Hematopoietic multipotent progenitor cell treated with erythropoietin and hydrocortisone succinate and interleukin-3 and kit ligand, for 15 days (in vitro differentiated cells): ENCODE measurements at places on chromosomes 1 and 21.

DNA sequence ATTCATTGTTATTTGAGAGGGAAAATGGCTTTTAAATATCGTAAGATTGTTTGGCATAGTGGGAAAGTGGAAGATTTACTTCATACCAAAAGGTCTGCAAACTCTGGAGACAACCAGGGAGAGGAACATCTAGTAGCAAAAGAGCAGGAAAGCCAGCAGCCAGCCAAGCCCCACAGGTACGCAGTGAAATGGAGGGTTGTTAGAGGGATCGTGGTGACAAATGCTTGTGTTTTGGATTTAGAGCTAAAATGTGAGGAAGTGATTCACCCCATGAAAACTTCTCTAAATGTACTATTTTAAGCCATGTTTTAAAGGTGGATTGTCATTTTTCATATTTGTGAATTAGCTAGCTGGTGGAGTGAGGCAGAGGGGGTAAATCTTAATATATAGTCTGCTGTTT, 69.3 kb downstream of the RPS6KC1 start:
- no peak for DNase-seq

DNA sequence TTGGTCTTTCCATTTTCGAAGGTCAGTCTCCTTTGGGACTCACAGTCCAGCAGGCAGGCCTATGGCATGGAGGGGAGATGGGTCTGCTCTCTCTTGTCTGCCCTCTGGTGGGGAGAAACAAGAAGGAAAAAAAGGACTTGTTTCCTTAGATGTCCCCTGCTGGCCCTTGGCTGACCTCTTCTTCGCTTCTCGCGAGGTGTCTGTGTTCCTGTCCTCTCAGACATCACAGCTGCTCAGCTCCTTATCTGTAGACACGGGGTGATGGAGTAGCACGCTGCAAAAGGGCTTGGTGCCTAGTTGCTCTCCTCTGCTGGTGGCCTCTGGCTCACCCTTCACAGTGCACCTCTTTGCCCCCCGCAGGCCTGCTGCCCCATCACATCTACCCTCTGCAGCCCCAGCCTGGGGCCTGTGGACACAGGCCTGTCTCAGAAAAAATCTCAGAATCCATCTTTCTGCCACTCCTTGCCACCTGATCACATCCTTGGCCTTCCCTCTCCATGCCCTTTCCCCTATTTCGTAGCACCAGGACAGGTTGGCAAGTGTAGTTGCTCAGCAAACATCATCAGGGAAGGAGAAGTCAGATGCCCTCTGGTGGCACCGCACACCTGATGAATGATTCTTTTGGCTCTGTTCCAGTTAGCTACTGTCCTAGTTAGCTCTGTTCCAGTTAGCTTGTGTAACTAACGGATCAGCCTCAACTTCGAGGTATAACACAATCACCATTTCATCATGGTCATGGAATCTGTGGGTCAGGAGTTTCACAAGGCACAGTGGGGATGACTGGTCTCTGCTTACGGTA, 18.7 kb upstream of the AK2 start:
- DNase-seq, result peak; percentile 51

GRCh38 chr1:101216623-101217022, 20.2 kb upstream of the S1PR1 start:
- DNase-seq, result no peak

- no peak for DNase-seq
Measured at GRCh38 chr1:54812801-54813484, 11.8 kb upstream of the TTC22 start.

DNA sequence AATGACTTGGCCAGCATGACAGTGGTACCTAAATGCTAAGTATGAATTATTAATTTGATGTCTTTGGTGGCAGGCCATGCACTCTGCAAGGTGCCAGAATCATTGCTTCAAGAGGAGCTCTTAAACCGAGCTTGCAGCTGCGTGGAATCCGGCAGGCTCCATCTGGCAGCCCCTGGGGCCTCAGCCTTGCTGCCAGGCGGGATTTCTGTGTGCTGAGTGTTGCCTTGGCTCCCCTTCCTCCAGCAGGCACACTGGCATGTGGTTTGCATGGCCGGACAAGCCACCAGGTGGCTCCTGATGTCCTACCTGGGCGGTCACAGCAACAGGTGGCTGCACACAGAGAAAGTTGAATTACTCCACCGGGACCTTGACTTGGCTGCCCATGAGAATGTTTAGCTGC, 155.4 kb downstream of the URB2 start:
- no peak for DNase-seq

DNA sequence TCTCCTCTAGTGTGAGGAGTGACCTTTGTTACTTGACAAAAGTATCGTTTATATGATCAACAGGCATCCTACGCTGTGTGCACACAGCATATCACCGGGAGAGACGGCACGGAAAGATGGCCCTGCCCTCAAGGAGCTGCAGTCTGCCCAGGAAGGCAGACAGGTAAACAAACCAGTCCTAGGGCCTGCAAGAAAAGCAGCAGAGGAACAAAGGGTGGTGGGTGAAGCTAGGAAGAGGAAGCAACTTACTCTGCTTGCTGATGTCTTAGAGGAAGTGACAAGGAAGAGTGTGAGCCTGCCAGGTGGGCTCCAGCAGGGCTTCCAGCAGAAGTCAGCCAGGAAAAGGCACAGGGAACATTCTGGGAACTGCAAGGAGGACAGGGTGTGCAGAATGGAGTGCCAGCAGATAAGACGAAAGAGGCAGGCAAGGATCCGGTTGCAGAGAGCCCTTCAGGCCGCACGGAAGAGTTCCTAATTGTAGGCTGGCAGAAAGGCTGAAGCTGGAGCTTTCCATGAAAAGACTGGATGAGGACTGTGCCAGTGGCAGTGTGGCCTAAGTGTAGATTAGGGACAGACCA, 106.7 kb downstream of the SLC45A1 start:
- no peak for DNase-seq

DNA sequence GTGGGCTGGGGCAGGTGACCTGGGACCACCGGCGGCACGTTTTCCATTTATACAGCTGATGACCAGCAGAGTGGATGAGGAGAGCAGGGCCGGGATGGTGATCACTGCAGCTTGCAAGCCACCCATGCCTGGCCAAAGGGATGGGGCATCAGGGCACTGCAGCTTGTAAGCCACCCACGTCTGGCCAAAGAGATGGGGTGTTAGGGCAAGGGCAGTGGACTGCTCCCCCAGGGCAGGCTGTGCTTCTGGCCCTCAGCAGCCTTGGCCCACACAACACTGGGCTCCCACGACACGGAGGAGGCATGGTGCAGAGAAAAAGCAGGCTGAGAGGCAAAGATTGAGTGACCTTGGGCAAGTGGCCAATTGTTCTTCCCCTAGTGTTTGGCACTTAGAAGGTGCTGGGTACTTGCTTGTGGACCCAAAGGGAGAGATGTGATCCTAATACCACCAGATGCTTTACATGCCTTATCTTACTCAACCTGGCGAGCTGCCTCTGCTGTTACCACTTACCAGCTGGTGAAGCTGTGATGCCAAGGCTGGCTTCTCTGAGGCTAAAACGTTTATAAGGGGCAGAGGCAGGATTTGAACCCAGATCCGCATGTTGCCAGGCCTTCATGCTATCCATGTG, 48.3 kb downstream of the TRIM62 start:
- no peak for DNase-seq

DNA sequence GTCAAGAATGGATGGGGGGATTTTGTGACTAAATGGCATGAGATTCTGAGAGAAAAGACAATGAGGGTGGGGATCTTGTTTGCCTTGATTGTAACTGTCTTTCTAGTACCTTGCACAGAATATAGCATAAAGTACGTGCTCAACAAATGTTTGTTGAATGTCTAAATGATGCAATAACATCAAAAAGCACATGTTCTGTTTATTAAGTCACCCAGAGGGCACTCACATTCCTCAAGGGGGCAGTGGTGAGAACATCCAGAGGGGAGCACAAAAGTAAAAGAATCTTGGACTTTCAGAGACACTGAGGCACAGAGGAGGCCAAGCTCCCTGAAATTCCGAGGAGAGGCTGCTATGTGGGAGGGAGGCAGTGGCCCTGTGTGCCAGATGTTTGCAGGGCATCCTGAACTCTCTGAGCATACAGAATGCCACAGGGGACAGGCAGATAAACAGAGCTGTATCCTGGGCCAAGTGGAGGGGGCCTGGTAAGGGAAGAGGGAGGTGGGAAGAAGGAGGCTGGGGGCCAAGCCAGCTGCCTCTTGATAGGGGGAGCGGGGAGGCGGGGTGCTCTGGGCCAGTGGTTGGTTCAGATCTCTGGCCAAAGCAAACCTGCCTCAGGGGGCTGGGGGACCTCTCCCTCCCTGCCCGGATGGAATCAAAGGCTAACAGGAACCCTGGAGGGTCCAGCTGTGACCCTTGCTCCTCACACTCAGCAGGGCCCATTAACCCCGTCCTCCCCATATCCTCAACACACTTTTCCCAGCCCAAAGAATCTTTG, 6.5 kb upstream of the ATP1A2 start:
- peak; percentile 33 for DNase-seq

GRCh38 chr1:53552981-53553733, 94.0 kb downstream of the DMRTB1 start:
- no peak for DNase-seq

DNA sequence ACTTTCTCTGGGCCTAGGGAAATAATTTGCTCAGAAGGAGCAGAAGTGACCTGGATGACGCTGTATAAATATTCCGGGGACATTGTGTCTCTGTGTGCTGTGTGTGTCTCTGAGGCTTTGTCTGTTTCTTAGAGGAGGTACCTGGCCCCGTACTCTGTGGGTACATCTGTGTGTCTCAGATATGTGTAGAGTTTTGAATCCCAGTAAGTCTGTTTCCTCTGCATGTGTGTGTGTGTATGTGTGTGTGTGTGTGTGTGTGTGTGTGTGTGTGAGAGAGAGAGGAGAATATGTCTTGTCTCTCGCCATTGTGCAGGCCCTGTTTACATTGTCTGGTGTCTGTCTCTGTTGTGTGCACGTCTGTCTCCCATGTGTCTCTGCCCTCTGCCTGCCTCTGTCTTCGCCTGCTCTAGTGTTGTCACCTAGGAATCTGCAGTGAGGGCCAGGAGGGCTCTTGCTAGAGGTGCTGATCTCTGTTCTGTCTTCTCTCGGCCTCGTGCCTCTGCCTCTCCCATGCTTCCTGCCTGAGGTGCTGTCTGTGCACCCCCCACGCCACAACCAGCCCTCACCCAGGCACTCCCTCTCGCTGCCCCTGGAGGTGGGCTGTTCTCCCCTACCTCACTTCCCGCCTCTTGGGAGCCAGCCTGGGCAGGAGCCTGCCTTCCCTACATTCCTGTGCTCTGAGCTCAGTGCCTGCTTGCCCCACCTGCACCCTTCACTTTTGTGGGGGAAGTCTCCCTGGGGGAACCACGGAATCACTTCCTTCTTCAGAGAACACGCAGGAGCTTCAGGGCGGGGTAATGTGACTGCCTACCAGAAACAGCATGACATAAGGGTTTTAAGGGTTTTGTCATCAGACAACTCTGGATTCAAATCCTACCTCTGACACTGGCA, 5.9 kb downstream of the MAP7D1 start:
- DNase-seq, result peak; percentile 17

GRCh38 chr1:89454845-89455521, 69.6 kb upstream of the LRRC8B start:
- DNase-seq, result peak; percentile 39

GRCh38 chr1:41483001-41483850, 1.3 kb downstream of the EDN2 start:
- DNase-seq, result no peak

- DNase-seq, result no peak
Measured at GRCh38 chr1:78375996-78376395, 114.8 kb upstream of the PTGFR start.

DNA sequence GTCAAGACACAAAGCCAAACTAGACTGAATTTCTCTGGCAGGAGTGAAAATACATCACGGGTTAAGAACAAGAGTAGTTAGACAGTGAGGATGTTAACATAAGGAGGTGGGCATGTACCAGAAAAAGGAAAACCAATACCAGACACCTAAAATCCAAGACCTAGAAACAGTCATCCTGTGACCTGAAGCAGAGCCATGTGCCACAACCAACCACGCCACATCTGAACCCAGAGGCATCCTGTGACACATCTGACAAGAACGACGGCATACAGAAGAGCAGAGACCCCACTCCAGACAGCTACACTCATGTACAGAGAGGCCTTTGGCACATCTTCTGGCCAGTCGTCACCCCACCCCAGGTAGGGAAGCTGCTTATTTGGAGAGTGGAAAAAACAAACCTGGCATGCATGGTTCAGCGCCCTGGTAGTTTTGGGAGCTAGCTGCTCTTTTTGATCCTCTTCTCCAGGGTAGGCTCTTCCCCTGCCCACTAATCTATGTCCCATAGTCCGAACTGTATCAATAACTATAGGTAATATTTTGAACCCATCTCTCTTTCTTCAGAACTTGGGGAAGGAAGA, 72.1 kb downstream of the SLC45A1 start:
- no peak for DNase-seq

DNA sequence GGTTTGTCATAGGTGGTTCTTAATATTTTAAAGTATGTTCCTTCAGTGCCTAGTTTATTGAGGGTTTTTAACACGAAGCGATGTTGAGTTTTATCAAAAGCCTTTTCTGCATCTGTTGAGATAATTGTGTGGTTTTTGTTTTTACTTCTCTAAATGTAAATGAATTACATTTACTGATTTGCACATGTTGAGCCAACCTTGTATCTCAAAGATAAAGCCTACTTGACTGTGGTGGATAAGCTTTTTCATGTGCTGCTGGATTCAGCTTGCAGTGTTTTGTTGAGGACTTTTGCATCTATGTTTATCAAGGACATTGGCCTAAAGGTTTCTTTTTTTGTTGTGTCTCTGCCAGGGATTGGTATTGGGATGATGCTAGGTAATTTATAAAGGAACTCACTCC, 142.5 kb downstream of the PRDM2 start:
- no peak for DNase-seq

DNA sequence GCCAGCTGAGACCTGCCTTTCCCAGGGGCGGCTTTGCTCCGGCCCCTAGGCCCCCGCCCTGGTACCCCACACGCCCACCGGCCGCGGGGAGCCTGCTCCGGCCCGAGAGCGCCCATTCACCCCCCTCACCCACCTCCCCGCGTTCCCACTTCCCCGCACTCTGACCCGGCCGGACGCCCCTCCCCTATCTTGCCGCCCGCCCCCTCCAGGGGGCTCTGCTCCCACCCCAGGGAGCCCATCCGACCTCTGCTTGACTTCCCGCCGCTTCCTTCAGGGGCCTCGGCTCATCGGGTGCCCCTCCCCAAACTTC, 466 bp downstream of the HTR6 start:
- no peak for DNase-seq
